Activated T-helper 1 cell treated with anti-CD3 and anti-CD28 coated beads, Interleukin-2, amount 50 U/mL, for 16 hours (primary cell): ENCODE measurements at places on chromosomes 2 and 18.

- no peak for DNase-seq
Measured at GRCh38 chr2:63093502-63093901, 42.9 kb downstream of the OTX1 start.

DNA sequence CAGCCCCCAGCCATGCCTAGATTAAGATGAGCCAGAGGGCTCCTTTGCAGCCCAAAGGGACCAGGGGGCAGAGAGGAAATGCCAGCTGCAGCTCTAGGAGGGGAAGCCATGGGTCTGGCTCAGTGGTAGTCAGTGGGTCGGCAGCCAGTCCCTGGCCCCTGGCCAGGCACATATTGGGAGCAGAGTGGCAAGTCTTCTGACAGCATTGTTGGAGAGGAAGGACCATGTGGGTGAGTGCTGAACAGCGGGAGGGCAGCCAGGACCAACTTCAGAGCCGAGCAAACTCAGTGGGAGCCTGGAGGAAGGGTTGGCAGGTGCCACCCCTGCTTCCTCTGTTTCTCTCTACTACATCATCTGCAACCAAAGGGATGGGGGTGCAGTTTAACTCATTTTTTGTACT lies 140.5 kb upstream of the PELI1 start:
- no peak for DNase-seq

DNA sequence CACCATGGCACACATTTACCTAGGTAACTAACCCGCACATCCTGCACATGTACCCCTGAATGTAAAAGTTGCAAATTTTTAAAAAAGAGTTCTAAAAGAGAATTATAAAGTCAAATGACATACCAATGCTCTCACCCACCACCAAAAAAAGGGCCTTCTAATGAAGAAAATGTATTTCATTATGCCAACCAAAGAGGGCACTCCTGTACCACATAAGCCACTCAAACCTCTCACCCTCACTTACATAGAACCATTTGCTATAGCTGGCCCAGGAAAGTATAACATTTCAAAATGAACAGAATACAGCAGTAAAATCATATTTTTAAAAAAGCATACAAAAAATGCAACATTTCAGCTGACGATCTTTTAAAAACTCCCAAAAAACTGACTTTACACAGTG lies 241.5 kb upstream of the PKDCC start:
- DNase-seq = no peak

DNA sequence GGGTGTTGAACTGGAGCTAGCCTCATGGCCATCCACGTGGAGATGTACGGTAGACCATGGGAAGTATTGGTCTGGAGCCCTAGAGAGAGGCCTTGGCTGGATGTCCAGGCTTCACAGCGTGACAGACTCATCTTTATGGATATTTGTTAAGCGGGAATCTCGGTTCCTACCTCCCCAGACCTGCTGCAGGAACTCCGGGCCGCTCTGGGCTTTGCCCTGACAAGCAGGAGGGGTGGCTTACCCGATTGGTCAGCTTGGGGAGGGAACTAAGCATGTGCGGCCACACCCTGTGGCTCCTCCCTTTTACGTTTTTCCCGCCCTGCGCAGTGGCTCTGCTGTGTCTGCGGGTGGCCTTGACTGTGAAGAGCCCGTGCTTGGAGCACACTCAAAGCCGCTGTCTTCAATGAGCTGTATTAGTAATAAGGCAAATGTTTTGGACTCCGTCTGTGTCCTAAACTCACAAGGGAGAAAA lies 52.3 kb downstream of the PAPOLG start:
- DNase-seq = no peak

DNA sequence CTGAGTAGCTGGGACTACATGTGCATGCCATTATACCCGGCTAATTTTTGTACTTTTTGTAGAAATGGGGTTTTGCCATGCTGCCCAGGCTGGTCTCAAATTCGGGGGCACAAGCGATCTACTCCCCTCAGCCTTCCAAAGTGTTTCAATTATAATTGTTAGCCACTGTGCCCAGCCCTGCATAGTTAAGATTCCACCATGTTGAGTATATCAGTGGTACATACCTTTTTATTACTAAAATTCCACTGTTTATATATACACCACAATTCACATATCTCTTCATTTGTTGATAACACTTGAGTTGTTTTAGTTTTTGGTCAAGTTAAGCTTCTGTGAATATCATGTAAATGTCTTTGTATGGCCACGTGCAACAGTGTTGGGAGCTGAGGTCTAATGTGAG lies 12.8 kb upstream of the FMNL2 start:
- DNase-seq = no peak

GRCh38 chr2:74554820-74555531 lies 456 bp downstream of the DOK1 start:
- peak; percentile 22 for DNase-seq

GRCh38 chr2:9795071-9795470 lies 48.2 kb upstream of the TAF1B start:
- no peak for DNase-seq

DNA sequence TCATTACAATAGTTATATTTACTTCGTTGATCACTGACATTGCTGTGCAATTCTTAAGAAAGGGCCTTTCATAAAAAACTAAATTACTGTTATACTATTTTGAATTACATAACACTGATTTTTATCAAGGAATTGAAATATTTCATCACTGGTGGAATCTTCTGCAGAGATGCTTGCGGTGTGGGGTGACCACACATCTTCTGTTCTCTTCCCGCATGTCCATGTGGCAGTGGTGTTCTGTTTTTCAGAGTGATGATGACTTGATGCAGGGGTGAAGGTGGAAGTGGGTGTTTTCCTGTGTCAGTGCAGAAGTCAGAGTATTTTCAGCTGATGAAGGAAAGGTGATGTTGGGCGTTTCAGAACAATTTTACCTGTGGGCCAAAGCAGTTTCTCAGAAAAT lies 7.0 kb downstream of the CNDP2 start:
- DNase-seq = no peak

DNA sequence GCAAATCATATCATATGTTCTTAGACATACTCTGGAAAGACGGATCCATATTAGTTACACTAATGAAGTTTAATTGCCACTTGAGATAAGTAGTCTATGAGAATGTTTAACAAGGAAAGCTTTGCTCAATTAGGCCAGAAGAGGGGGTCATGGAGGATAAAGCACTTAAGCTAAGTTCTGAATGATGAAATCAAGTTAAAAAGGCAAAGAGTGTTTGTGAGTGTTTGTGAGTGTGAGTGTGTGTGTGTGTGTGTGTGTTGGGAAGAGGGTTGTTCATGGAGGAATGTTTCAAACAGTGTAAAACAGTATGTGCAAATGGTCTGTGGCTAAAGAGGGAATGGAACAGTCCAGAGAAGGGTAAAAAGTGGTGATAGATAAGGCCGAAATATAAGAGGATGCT lies 360.9 kb downstream of the ERBB4 start:
- DNase-seq = no peak

GRCh38 chr2:57515366-57515765 lies 531.2 kb upstream of the VRK2 start:
- no peak for DNase-seq

DNA sequence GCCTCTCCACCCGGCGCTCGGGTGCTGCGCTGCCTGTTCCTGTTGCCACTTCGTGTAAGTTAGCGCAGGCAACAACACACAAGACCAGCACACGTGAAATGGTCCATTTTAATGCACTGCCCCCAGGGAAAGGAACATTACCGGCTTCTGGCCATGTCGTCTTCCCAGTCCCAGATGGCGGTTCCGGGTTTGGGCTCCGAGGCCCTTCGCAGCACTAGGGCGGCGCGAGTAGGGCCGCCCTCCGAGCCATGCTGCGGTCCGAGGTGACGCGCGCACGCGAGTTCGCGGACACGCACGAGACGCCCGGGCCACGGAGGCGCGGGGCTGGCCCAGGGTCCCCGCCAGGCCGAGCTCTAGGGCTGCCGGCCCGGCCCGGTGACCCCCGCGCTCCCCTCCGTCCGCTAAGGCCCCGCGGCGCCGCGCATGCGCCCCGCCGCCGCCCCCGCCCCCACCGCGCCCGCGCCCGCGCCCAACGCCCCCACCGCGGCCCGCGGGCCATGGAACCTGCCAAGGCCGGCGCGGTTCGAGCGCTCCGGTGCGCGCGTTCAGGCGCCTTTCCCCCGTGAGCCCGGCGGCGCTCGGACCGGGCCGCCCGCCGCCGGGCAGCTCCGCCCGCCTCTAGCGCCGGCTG lies 367 bp upstream of the ZNF236 start:
- peak; percentile 42 for DNase-seq

DNA sequence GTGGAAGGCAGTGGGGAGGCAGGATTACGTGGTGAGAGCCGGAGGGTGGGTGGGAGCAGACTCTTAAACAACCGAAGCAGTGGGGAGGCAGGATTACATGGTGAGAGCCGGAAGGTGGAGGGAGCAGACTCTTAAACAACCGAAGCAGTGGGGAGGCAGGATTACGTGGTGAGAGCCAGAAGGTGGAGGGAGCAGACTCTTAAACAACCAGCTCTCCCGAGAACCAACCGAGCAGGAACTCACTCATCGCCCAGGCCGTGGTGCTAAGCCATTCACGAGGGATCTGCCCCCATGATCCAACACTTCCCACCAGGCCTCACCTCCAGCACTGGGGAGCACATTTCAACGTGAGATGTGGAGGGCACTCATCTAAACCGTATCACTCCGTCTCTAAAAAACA lies 87.7 kb downstream of the RTP5 start:
- DNase-seq = no peak

- no peak for DNase-seq
Measured at GRCh38 chr2:36706021-36706876, 9.7 kb downstream of the VIT start.

DNA sequence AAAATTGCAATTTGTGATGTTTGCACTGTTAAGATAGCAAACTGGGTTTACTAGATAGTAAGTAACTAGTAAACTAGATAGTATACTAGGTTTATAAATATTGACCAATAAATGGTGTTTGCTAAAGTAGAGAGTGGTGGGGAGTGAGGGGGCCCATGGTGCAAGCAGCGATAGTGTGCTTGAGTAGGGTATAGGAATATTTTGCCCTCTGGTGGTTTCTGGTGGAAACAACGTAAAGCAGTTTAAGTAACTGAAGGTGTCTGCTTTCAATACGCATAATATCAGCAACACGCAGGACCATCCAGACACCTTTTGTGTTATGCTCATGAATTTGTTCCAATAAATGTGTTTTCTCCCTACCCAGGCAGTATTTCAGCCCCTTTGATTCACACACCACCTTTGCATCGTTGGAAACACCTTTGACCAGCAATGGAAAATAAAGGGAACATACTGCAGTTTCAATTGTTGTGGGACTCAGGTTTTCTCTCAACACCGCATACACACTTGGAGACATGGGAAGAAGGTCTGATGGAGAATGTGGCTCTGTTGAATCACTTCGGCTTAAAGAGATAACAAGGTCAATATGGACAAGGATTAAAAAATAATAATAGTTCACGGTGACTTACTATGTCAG lies 16.7 kb upstream of the STAT1 start:
- no peak for DNase-seq

GRCh38 chr2:204010628-204011560 lies 74.3 kb downstream of the ICOS start:
- no peak for DNase-seq
